Stimulated activated CD4-positive, alpha-beta T cell treated with anti-CD3 and anti-CD28 coated beads, Interleukin-12 subunit alpha, Interleukin-12 subunit beta, amount 100 ng/mL, for 4 hours (primary cell): ENCODE measurements at places on chromosomes 6 and 20.

- DNase-seq, result no peak
These were observed 6.5 kb upstream of the SLC17A4 start for GRCh38 chr6:25748049-25748448.

- DNase-seq, result no peak
These were observed 61.1 kb upstream of the GATA5 start for GRCh38 chr20:62536871-62537401.

GRCh38 chr6:141464896-141465295 lies 667.8 kb upstream of the GJE1 start:
- DNase-seq, result no peak

DNA sequence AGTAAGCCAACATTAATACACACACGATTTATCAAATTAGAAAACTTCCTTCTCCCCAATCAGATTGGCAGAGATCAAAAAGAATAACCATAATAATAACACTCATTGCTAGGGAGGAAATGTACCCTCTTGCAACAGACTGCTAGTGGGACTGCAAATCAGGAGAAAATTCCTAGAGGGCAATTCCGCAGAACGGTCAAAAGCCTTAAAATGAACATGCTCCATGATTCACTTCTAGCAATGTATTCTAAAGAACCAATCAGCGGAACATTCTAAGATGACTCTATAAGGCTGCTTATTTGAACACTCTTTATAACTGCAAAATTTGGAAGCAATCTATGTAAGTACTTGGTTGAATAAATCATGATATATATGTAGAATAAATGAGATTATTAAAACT lies 8.5 kb upstream of the DACT2 start:
- no peak for DNase-seq

GRCh38 chr6:148177589-148178233 lies 164.9 kb upstream of the SASH1 start:
- peak; percentile 35 for DNase-seq

GRCh38 chr6:110271732-110272022 lies 86.5 kb downstream of the METTL24 start:
- no peak for DNase-seq

GRCh38 chr20:47150403-47151152 lies 205.9 kb downstream of the ZMYND8 start:
- DNase-seq, result no peak

DNA sequence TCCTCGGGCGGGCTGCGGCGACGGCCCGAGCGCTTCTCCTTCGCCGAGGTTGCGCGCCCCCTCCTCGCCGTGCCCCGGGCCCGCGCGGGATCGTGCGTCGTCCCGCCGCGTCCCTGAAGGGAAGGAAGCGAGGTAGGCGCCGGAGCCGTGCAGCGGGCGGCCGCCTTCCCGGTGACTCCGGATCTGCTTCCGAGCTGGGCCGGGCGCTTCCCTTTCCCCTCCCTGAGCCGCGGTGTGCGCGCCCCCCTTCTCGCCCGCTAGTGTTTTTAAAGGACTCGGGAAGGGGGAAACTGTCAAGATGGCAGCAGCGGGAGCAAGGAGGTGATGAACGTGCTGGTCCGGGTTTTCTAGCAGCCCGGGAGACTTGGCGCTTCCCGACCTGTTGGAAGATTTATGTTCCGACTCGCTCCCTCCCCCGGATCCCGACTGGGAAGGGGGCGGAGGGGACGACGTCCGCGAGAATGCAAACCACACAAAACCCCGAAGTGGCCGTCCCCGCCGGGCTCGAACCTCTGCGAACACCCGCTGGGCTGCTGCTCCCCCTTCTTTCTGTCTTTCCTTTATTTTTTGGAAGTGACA lies 744 bp upstream of the FOXO3 start:
- no peak for DNase-seq

GRCh38 chr6:42260972-42261371 lies 43.3 kb upstream of the MRPS10 start:
- peak; percentile 51 for DNase-seq

DNA sequence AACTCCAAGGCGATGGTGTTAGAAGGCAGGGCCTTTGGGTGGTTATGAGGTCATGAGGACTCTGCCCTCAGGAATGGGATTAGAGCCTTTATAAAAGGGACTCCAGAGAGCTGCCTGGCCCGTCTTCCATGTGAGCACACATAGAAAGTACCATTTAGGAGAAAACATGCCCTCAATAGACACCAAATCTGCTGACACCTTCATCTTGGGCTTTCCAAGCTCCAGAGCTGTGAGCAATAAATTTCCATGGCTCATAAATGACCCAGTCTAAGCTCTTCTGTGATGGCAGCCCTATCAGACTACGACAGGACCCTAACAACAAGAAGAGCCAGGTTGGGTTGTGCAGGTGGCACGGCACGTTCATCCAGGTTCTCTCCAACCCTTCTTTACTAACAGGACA lies 189.5 kb downstream of the CDH4 start:
- DNase-seq, result no peak

GRCh38 chr20:46545077-46545826 lies 5.2 kb downstream of the OCSTAMP start:
- no peak for DNase-seq

- no peak for DNase-seq
These were observed 40.6 kb downstream of the NOL7 start for GRCh38 chr6:13655700-13656099.

- DNase-seq, result no peak
These were observed 84.2 kb upstream of the MARCKS start for GRCh38 chr6:113772961-113773360.

GRCh38 chr20:31566658-31567379 lies 38.3 kb upstream of the ID1 start:
- DNase-seq, result no peak

DNA sequence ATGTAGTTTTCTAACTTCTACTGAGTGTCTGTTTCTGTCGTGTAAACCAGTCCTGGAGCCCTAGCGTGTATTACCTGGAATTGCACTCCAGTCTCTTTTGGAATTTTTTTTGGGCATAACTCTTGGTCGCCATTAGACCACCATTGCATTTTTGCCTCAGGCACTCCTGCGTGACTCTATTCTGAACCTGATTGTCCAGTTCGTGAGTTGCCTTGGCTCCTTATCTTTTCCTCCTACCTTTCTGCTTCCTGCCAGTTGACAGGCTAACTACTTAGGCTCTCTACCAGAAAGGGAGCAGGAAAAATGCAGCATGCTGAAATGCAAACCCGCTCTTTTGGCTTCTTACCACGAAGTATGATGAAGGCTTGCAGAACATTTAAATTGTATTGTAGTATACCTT lies 490.9 kb upstream of the SOX4 start:
- DNase-seq, result no peak

- no peak for DNase-seq
These were observed 115.2 kb downstream of the MRPL14 start for GRCh38 chr6:44012078-44012493.

DNA sequence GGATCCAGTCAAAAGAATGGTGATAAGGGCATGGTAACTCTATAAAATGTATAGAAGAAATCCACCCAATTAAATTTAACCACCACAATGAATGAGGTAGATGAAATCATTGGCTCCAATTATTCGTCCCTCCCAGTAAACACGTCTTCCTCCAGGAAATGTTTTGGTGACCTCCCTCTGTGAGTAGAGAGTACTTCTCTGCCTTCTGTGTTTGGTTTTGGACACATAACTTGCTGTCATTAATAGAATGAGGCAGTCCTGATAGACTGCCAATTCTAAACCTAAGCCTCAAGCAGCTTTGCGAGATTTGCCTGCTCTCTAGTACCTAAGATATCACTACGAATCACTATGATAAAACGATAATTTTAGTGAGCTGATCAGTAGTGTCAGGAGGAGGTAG lies 632.8 kb downstream of the HDGFL1 start:
- DNase-seq, result no peak

DNA sequence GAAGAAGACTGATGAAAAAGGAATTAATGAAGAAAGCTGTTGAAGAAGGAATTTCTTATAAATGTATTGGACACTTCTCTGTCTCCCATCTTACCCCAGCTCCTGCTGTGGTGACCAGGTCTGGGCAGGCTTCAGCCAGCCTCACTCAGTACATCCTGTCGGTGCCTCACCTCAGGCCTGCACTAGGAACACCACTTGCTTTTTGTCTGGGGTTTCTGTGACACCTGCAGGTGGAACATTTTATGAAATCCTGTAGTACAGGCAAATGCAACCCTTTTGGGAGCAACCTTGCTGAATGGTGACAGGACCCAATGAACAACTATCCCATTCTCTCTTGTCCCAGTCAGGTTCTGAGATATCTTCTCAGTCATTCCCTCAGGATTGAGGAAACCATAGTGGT lies 129.7 kb downstream of the PRDM13 start:
- DNase-seq, result no peak

- DNase-seq, result no peak
These were observed 207.4 kb upstream of the ZNF217 start for GRCh38 chr20:53800883-53801604.

DNA sequence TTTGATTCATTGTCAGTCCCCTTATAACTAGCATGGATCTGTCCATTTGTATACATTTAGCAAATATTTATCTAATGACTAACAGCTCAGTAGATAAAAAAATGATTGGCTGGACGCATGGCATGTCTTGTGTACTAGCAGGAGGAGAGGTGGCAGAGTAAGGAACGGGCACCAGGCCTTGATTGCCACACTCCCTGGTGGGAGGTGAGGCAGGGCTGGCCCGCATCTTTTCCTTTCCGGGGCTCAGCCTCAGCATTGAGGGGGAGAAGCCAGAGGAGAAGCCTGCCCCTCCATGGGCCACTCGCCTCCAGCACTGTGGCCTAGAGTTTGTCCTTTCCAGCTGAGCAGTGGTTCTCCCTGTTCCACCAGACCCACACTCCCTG lies 84.9 kb upstream of the TMEM181 start:
- DNase-seq, result no peak

- peak; percentile 26 for DNase-seq
These were observed 62.6 kb downstream of the GINS1 start for GRCh38 chr20:25470045-25470444.

GRCh38 chr6:30767158-30767943 lies 23.0 kb upstream of the IER3 start:
- no peak for DNase-seq

DNA sequence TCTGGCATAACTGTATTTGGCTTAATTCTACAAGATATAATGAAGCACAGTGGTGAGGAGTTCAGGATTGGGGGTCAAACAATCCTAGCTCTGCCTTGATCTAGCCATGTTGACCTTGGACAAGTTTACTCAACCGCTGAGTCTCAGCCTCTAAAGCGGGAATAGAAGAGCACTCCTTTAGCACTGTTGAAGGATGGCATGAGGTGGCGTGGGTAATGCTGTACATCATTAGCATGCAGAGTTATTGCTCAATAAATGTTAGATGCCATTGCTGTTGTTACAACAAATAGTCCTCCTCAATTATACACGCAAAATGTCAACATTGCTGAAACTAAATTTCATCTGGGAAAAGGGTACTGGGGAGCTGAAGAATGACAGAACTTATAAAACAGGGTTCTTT lies 78.6 kb downstream of the KIF13A start:
- DNase-seq, result no peak

GRCh38 chr20:15026759-15027158 lies 689.3 kb upstream of the FLRT3 start:
- no peak for DNase-seq

DNA sequence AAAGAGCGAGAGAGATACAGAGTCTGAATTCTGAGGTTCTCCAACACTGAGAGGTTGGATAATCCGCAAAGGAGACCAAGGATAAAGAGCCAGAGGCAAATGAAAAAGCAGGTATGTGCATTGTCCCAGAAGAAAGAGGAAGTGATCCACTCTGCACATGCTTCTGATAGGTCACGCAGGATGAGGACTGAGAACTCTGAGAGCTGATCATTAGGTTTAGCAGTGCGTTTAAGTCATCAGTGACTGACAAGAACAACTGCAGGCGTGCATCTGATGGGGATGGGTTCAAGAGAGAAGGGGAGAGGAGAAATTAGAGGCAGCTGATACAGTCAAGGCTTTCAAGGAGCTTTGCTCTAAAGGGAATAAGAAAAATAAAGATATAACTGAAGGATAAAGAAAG lies 301.2 kb upstream of the SGK1 start:
- DNase-seq, result no peak

DNA sequence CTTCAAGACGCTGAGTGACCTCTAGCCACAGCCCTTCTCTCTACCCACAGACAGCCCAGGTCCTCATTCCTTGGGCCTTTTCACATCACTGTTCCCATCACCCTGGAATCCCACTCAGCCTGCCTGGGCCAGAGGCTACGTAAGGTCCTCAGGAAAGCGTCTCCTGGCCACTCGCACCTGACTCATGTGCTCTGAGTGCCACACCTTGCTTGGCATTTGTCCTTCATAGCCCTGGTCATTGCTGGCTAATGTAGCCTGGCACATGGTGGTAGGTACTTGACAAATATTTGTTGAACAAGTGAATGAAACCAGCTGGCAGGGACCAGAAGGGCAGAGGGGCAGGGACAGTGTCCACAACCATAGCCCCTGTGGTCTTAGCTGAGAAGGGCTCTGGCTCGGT lies 50.6 kb upstream of the FANCE start:
- DNase-seq, result no peak

DNA sequence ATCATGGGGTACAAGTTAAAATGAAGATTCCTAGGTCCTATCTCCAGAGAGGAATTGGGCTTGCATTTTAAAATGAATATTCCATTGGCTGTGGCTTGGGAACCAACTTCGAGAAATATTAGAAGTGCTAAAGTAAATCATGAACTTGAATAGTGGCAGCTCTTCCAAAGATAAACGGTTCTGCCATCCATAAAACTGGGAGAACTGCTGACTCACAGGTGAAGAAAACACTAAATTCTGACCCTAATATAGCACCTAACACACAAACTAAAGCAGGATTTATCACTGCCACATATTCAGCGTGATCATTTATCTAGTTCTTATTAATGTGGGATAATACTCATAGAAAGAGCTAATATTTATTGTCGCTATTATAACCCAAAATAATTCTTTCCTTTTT lies 508.1 kb upstream of the ID4 start:
- DNase-seq, result no peak

DNA sequence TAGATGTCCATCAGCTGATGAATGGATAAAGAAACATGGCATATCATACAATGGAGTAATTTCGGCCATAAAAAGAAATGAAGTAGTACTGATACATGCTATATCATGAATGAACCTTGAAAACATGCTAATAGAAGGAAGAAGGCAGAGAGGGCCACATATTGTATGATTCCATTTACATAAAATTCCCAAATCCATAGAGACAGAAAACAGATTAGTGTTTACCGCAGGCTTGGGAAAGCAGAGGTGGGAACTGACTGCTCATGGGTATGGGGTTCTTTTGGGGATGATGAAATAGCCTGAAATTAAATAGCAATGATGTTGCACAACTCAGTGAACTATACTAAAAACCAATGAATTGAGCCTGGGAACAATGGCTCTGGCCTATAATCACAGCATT lies 58.3 kb downstream of the SERAC1 start:
- no peak for DNase-seq

DNA sequence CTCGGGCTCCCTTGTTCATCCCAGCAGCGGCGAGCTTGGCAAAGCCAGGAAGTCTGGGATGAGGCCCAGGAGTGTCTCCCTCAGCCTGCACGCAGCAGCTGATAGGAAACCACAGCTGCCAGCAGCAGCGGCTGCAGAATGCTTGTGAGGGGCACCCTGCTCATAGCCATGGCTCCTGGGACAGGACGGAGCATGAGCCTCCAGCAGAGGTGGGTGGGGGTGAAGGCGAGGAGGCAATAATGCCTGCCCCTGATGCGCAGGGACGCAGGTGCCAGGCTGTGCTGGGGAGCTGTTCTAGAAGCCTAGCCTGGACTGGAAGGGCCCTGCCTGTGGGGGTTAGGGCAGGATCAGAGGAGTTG lies 157.9 kb downstream of the CD83 start:
- DNase-seq, result no peak

- no peak for DNase-seq
These were observed 70.5 kb upstream of the MYLIP start for GRCh38 chr6:16058201-16058928.
